ENCODE measurements at places on chromosomes 5 and 9.

- no peak for DNase-seq
Measured at GRCh38 chr9:110124439-110124838, 83.5 kb downstream of the C9orf152 start.

DNA sequence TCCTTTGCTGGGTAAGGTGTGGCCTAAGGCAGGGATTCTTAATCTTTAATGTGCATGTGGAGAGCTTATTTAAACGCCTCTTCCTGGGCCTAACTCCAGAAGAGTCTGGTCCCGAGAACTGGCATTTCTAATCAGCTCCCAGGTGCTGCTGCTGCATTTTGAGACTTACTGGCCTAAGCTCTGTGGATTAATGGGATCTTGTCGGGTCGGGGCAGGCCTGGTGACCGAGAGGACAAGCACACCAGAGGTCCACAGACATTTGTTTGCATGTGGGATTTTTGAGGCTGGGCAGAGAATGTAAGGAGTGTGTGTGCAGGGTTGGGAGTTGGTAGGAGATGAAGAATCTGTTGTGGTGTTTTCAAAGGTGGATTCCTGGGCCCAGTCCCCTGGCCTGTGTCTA lies 95.0 kb upstream of the DAP start:
- DNase-seq, result no peak

DNA sequence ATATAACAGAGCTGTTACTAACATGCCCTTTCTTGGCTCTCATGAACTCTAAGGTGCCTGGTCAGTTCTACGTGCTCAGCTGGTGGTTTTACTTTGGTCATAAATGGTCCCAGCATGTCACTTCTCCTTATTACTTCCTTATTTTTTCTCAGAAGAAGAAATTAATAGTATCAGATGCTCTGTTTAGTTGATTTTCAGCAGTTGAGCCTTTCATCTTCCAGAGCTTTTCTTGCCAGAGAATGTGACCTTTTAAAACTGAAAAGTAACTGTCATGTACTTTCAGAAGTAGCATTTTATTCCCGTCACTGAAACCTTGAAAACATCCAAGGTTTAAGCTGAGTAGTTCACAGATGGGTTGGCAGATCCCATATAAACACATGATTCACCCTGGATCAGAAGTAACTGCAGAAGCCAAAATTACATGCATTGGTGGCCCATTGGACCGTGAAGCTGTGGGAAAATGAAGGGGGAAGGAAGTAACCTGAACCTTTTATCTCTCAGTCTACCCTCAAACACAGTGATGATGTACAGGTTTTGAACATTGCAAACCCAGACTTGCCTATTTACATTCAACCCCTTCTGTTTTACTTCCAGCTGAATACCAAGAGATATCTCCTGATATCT lies 50.5 kb downstream of the HACD4 start:
- DNase-seq, result no peak

- no peak for DNase-seq
Measured at GRCh38 chr5:159897786-159898393, 18.4 kb upstream of the ADRA1B start.

DNA sequence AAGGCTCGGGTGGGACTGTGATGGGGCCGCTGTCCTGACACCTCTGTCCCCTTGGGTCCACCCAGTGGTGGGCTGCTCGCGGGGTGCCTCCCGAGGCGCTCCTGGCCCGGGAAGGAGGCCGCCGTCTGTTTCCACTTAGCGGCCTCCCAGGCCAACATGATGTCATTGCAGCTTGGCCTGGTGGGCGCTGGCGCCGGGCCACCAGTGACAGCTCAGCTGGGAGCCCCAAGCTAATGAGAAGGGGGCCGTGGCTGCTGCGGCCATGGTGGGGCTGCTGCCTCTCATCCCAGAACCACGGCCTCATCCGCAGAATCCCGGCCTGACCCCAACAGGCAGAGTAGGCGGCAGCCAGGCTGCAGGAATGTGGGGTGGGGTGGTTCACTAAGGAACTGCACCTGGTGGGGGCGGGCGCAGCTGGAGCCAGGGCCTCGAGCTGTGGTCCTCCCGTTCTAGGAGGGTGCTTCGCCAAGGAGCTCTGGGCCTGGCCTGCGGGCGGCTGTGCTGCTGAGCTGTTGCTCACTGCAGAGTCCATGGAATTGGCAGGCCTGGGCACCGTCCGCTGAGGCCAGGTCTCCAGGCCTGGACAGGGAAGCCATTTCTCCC lies 123.5 kb upstream of the COL5A1 start:
- DNase-seq, result no peak

GRCh38 chr5:141701360-141702119 lies 19.5 kb upstream of the ARAP3 start:
- DNase-seq, result no peak

GRCh38 chr9:122197426-122197825 lies 31.3 kb downstream of the LHX6 start:
- no peak for DNase-seq

DNA sequence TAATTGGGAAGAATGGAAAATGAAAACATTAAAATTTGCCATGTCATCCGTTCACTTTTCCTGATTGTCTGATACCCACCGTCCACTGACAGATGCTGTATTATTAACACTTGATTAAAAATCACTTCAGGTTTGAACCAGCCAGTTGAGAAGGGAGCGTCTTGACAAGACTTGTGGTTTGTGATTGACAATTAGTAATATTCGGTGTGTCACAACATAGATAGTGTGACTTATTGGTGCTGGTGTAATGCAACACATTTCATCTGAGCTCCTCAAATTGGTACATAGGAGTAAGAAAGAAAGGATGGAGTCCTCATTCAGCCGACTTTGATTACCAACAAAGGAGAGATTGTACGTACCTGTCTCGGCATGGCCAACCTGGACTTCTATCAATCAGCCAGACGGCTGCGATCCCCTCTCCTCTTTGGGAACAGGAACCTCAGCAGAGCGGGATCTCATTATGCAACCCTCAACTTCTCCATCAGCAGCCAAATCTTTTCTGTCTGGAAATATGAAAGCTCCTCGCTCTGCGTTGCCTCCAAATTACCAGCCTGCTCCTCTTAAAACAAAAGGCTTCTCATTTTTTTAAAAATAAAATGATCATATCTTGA lies 211.7 kb upstream of the MVB12B start:
- DNase-seq, result no peak

DNA sequence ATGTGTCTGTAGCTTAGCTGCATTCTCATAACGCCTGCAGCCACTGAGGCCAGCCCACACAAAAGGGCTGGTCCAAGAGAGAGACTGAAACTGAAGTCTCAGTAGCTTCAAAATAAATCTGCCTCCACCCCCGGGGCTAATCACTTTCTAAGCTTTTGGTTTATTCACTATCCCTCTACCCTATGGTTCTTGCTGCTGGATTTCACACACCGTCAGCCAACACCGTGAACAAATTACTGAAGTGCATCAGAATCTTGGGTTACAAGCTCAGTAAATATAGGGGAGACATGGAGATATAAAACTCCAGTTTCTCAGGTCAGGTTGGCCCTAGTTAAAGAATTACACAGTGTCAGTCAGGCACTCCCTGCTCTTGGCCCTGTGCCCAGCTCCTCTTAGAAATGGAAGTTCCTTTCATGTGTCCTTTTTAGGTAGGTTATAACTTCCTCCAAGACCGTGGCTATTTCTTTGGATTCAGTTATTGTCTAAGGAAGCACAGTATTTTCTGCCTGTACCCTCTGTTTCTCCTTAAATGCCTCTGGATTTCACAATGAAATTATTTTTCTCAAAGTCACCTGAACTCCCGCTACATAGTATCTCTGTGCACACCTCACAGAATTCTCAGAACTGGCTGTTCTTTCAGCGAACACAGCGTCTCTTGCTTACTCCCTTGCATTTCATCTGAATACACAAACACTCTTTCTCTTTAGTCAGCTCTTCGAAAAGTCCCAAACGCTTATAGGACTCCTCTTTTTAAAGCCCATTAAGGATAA lies 112.5 kb downstream of the FAM174A start:
- no peak for DNase-seq

- DNase-seq, result no peak
Measured at GRCh38 chr5:124053340-124053739, 541.4 kb downstream of the CSNK1G3 start.

- DNase-seq, result peak; percentile 77
Measured at GRCh38 chr5:153619771-153620170, 129.3 kb downstream of the GRIA1 start.

DNA sequence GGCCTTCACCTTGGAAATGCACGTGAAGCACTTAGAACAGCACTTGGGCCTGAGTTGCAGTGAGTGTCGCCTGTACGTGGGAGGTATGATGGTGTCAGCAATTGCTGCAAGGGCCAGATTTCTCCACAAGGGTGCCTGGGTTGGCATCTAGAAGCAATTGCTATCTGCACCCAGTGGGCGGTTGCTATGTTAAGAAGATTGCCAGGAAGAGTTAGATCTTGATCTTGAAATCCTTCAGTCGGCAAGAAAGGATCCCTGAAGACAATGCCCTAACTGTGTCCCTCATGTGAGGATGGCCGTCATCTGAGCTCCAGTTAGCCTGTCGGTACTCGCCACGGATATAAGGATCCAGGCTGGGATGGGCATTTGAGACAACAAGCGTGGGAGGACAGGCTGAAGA lies 62.9 kb downstream of the MAMDC2 start:
- DNase-seq, result no peak

DNA sequence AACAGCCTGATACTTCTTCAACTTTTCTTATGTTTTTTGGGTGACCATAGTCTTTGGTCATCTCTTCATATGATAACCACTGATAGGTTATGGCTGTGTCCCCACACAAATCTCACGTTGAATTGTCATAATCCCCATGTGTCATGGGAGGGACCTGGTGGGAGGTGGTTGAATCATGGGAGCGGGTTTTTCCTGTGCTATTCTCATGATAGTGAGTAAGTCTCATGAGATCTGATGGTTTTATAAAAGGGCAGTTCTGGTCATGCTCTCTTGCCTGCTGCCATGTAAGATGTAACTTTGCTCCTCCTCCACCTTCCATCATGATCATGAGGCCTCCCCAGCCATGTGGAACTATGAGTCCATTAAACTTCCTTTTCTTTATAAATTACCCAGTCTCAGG lies 8.7 kb downstream of the RHOBTB3 start:
- no peak for DNase-seq

DNA sequence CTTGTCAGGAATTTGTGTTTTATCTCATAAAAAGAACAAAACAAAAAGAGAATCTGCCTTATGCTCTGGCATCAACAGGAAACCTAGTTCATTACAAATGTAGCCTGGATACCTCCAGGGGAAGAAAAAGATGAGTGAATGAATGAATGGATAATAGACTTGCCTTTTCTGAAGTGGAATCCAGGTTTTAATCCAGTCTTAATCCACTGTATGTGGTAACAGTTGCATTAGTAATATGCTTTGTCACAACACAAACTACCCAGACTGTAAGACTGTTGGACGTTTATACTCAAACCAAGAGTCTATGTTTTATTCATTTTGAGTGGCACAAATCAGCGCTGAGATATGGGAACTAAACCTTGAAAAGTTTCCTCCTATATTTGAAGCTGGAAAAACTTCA lies 32.1 kb upstream of the MAP3K1 start:
- DNase-seq, result no peak

DNA sequence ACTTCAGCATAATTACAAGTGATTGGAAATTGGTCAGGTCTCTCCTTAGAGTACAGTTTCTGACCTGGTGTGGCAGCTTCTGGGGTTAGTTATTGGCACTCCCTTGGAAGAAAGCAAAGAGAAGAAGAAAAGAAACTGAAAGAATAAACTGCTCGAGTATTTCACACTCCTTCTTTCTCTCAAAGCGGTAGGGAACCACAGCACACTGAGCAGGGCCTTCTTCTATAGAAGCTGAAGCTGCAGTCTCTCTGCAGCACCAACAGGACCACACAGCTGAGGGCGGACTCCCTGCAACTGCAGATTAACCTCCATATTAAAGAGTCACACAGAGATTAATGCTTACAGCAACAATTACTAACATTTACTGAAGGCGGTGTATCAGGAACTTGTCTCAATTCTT lies 152.0 kb downstream of the TRPM6 start:
- no peak for DNase-seq

DNA sequence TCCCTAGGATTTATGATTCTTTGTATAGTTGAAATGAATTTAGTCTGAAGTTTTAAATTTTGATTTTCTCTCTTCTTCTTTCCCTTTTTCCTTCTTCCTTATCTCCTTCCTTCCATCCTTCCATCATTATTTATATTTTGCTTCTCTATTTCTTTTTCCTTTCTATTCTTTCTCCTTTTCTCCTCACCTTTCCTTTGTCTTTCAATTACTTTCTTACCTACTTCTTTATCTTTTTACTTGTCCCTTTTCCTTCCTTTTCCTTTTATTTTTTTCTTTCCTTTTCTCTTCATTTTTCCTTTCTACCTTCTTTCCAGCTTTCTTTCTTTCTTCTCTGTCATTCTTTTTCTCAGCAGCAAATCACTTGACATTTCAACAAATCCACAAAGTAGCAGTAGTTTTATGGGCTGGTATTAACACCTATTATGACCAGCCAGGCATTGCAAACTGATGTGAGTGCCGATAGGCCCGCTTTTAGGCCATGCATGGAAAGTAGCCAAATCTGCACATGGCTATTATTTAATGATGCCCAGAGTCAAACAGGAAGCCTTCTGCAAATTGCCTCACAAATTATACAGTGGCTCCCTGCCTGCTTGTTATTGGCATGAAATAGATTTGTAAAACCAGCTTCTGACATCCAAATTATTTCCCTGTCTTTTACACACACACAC lies 37.1 kb upstream of the NR3C1 start:
- no peak for DNase-seq

DNA sequence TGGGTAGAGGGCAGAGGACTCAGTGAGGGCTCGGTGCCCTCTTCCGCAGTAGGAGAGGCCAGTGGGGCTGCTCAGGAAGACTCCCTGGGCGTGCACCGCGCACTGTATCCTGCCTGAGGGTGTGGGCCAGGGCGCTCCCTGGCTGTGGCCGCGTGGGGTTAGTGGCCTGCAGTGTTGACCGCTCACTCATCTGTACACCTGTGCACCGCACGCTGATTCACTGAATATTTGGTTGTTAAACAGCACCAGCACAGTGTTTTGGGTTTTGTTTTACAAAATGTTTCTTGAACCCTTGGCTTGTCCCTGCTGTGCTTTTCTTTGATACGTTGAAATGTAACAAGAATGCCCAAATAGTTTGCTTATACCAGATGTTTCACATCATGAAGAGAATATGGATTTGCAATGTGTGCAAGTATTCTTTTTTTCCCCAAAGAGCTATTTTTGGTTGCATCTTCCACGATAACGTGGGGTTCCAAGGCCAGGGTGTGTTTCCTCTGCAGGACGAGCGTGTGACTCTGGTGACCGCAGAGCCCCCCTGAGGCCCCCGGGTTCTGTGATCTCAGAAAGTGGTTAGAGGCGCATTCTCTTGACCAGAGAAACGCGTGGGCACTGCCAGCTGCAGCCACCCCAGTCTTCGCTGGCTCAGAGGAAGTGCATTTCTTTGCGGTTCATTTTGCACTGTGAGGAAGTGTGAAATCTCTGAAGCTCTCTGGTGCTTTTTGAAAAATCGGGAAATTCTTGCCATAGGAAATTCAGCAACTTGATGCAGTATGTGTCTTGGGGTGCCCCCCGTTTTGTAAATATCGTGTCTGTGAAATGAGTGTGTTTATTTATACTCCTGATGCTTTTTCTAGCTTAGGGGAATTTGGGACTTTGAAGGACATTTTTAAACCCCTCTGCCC lies 46.9 kb downstream of the AHRR start:
- DNase-seq, result no peak

- no peak for DNase-seq
Measured at GRCh38 chr5:159021901-159022556, 77.7 kb downstream of the EBF1 start.

Measured in keratinocyte (primary cell).